Kidney glomerular epithelial cell (primary cell): ENCODE measurements at places on chromosomes 11 and 22.

DNA sequence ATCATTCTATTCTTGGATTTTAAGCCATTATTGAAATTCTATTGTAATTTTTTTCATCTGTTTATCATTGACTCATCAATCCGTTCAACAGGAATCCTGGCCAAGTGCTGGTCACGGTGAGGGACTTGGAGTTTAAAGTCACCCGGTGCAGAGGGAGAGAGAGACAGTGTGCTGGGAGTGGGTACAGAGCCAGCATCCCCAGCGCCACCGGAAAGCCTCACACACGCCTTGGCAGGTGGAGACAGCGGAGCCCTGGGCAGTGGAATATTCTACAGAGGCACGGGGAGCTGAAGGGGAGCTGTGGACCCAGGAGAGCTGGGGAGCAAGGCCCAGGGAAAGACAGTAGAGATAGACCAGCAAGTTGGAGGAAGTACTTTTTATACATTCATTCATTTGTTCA lies 787.6 kb downstream of the BRD1 start:
- no peak for DNase-seq

DNA sequence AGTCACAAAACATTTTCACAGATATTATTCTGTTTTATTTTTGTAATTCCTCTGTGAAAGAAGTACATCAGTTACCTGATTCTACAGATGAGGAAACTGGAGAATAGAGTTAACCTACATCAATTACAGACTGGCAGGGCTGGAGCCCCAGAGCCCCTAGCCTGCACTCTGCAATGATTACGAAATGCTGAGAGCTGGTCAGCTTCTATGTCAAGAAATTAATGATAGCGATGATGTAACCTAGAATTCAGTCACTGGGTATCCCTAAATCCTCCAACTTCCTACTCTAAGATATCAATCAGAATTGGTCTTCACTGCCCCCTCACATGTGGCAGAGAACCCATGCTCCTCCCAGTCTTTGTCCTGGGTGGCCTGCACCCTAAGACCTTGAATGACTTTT lies 273.5 kb upstream of the PLET1 start:
- DNase-seq, result no peak

DNA sequence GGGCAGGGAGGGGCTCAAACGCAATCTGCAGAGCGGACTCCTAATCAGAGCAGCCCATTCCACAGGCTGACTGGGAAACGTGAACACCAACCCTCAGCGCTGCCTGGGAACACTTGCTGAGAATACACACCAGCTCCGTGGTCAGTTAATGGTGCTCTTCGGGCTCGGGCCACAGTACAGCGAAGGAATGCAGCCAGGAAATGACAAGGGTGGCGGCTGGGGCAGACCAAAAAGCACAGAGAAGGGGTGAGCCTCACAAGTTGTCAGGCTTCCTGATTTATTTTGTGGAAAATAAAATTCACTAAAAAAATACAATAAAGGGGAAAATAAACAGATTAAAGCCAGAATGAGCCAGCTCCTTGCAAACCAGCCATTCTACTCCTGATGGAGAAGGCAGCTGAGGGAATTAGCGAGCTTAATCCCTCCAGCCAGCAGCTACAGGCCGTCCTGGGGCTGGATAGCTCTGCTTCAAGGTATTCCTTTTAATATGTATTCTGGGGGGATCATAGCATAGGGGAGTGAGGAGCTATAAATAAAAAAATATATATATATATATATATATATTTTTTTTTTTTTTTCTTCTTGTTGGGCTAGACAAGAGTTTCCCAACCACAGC lies 165.5 kb upstream of the NTM start:
- DNase-seq, result no peak

DNA sequence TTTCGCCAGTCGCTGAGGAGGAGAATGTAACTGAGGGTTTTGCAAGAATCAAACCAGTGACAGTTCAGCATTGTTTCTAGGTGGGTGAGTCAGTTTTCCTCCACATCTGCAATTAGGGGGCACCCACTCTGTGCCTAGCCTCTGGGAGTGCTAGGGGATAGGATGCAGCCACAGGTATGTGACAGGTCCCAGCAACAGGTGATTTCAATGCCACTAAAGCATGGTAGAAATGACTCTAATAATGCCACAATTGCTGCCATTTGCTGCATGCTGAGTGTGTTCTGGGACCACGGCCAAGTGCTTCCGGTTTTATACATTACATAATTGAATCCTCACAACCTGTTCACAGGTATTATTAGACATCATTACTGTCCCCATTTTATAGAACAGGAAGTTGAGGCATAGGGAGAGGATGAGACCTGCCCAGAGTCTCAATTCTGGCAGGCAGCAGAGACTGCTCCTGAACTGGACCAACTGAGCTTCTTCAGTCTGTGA lies 556 bp downstream of the CRYBB2 start:
- DNase-seq, result no peak

- no peak for DNase-seq
These were observed 120.2 kb downstream of the WT1 start for GRCh38 chr11:32315121-32315520.

DNA sequence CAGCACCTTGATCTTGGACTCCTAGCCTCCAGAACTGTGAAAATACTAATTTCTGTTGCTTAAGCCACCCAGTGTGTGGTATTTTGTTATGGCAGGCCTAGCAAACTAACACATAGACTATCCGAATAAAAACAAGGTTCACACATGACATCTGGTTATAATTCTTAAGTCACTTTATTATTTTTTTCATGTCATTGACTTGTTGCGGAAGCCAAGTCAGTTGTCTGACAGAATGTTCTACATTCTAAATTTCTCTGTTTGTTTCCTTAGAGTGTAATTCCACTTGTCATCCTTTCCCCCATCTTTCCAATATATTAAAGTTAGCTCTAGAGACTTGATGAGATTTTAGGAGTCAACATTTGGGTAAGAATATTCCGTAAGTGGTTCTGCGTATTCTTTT lies 40.6 kb downstream of the RAB30 start:
- no peak for DNase-seq

DNA sequence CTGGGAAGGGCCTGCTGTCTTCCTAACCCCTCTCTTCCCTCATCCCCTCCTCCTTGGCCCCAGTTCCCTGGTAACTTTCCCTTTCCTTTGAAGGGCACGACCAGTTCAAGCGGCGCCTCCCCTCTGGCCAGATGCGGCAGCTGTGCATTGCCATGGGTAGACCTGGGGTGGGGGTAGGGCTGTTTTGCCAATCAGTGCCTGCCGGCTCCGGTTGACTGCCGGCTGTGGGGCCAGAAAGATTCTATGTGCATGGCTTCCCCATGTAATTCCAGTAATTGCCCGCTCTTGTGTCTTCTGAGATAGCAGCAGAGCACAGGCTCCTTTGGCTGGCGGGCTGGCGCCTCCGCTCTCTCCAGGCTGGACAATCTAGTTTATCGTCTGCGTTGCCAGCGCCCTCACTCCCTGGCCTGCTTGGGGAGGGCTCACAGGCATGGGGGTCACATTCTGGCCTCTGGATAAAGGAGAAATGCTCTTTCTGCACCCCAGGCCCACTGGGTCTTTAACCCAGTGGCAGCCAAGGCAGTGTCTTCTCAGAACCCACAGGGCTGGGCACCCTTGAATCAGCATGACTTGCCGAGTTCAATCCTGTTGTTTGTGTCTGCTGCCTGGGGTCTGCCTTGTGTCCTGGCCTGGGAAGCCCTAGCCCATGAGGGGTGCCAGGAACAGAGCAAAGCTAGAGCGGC lies 9.4 kb downstream of the SIDT2 start:
- DNase-seq, result no peak

DNA sequence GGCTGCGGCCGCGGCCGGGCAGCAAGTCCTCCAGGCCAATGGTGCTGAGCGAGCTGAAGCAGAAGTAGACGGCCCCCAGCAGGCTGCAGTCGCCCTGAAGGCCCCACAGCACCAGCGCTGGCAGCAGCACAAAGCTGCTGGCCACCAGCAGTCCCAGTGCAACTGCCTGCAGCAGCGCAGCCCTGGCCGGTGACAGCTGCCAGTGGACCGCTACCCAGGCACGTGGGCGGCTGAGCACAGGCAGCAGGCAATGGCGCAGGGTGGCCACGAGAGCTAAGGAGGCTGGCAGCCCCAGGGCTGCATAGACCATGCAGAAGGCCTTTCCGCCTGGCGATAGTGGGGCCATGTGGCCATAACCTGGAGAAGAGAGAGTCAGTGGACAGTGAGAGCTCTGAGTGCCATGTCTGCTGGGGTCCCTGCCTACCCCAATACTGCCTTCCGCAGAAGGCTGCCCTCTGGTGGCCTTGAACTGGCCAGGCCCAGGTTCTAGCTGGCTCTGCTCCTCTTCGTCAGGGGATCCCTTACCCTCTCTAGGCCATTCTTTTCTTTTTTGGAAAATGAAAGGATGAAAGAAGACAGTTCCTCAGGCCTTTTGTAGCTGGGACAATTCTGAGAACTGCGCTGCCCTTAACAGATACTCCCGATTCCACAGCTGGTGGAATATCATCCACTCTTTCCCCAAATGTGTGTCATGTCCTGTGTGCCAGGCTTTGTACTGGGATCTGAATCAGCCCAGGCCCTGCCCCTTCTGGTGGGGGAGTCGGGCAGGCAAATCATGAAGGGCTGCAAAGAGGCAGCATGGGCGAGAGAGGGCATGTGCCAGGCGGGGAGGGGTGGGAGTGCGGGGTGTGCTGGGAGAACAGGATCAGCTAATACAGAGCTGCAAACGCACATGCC lies 1.8 kb downstream of the KCNK7 start:
- DNase-seq, result no peak

- no peak for DNase-seq
These were observed 24.4 kb upstream of the A4GALT start for GRCh38 chr22:42745118-42745517.

DNA sequence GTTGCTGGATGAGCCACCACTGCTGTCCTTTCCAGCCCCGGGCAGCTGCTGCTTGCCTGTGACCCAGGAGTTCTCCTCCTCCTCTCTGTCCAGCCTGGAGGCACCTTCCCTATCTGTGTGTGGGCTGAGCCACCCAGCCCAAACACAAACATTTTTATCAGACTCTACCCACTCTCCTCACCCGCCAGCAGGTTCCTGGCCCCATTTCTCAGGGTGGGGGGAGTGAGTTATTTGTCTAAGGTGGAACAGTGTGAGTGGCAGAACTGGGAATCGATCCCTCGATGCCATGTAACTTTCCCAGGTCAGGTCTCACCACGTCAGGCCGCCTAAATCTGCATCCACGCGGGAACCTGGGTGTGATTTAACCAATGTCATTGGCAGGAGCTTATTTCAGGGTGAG lies 20.8 kb upstream of the SMIM38 start:
- no peak for DNase-seq

DNA sequence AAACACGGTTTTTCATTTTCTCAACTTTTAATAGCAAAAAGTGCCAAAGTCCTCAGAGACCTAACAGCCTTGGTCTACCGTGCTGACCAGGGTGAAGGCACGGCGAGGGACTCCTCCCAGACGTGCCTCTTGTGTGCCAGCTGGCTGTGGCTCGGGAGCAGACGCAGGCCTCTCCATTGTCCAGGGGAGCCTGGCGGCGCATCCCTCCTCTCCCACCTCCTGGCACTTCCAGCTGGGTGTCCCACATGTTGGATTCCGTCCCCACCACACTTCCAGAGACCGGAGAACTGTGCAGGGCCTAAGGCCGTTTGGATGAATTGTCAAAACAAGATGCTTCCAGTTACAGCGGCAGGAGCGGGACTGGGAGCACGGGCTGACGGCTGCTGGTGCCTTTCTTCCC lies 11.6 kb downstream of the CDPF1 start:
- no peak for DNase-seq

DNA sequence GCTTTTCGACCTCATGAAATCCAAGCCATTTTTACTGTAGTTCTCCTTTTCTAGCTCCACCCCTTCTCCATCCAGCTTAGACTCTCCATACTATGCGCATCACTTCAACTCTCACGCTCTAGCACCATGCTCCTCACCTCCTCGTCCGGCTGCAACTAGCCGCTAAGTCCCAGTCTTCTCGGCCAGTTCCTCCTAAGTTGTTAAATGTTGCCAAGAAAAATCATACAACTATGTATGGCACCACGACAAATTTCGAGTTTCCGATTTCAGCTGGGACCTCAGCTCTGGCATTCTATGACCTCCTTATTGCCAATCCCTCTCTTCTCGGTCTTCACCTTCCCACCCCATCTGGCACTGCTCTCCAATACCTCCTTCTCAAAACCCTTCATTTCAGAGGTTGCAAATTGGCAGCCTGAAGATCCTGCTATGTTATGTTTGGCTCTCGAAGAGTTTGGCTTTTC lies 1.0 kb downstream of the ZNF70 start:
- no peak for DNase-seq

DNA sequence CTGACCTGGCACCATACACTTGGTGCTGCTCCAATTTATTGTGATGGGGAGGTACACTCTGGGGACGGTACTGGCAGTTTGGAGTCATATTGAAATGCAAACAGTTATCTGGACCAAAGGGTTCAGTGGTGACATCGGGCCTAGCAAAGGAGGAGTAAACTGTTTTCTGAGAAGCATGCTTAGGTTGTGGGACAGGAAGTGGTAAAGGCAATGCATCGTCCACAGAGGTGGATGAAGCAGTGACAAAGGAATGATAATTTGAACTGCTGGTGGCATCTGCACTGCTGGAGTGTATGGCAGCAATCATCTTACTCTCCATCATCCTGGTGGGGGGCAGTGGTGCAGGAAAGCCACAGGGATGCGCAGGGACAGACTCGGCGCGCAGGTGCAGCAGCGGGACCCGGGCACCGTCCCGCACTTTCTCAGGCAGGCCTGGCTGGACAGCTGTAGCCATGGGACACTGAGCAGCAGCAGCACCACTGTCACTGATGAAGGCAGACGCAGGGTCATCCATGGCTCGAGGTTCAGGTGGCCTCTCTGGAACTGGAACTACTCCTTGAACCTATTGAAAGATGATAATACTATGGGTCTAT lies 28.0 kb upstream of the TP53AIP1 start:
- no peak for DNase-seq

DNA sequence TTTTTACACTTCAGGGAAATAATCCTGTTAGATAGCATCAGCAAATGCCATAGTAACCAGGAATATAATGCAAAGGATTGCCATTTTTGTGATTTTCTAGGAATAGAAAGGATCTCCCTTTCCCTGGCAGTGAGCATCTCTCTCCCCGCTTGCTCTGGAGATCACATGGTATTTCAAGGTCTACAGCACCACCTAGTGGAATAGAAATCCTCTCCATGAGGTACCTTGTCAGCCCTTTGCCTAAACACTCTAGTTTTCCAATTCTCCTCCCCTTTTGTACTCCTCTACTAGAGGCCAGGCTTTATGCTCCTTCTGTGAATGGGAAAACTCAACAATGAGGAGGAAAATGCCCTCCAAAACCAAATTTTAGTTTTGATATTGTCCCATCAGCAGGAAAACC lies 78.4 kb downstream of the XRRA1 start:
- DNase-seq, result no peak
